Kidney epithelial cell (primary cell): ENCODE measurements at places on chromosomes 2 and 18.

DNA sequence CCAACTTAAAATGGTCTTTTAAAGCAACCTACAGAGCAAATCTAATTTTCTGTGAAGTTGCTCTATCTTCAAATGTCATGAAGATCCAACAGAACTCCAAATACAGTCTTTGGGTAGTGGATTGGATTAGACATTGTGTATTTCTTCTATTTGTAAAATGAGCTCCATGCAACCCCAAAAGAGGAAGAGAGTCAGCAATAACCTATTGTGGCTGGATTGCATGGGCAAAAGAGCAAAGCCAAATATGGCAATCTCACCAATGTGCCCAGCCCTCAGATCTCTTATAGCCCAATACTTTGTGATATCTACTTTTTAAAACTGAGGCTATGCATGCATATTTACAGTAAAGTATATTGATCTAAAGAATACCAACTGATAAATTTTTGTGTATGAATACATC, 146.3 kb downstream of the TXNL1 start:
- DNase-seq, result no peak

GRCh38 chr2:24163186-24163585, 11.7 kb upstream of the FAM228A start:
- DNase-seq, result no peak

GRCh38 chr18:58649966-58650816, 21.1 kb upstream of the MALT1 start:
- no peak for DNase-seq

- DNase-seq, result no peak
Measured at GRCh38 chr2:122851972-122852531, 1096.6 kb downstream of the TSN start.

- DNase-seq, result no peak
Measured at GRCh38 chr2:216318521-216318874, 53.8 kb downstream of the MARCHF4 start.

- DNase-seq, result no peak
Measured at GRCh38 chr2:173934895-173935294, 30.3 kb downstream of the SP3 start.

DNA sequence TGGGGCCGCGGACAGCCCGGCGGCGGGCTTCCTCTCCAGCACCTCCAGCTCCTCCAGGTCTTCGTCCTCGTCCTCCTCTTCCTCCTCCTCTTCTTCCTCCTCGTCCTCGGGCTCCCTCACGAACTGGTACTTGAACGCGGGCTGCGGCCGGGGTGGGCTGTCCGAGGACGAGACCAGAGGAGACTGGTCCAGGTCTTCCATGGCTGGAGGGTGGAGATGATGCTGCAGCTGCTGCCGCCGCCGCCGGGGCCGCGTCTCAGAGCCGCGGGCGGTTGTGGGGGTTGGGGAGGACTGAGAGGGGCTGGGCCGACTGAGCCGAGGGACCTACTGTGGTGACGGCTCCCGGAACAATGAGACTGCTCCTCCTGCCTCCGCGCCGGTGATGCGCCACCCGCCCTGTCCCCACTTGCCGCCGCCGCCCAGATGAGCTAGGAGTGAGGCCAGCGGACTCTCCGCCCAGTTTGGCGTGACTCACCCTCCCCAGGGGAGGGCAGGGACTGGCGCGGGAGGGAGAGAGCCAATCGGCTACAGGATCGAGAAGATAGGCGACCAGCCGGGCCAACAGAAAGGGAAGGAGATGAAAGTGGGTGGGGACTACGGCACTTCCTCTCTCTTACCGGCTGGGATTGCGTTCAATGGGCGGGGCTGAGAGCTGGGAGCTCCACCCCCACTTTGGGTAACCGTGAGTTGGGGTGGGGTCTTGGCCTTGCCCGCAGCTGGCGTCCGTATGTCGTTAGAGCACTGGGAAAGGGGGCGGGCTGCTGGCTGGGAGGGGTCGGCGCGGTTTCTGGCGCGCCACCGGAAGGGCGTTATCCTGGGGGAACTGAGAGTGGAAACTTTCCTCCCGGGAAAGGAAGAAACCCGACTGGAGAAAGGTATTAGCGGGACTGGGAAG, at the start of gene RTN4:
RTN4 (minus strand) TSS at position 352 of the 895 bp plus-strand sequence; CDS start at position 201, 151 bp downstream.
- DNase-seq, result peak; percentile 95

DNA sequence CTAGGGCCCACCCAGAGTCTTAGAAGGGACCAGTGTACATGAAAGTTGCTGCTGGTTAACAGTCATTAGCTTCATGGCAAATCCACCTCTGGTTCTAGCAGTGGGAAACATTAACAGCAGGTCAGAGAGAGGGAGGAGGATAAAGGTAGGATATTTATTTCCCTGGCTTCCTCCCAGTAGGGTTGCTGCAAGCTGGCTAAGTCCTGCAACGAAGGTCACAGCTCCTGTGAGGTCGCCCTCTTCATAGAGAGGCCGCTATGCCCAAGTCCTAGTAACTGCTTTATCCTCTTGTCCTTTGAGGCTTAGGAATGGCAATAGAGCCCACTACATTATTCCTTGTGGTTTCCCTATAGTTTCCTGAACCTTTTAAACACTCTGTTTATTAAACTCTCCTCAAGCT, 84.0 kb upstream of the ACSL3 start:
- no peak for DNase-seq

- no peak for DNase-seq
Measured at GRCh38 chr18:37565977-37566478, 430 bp upstream of the CELF4 start.

DNA sequence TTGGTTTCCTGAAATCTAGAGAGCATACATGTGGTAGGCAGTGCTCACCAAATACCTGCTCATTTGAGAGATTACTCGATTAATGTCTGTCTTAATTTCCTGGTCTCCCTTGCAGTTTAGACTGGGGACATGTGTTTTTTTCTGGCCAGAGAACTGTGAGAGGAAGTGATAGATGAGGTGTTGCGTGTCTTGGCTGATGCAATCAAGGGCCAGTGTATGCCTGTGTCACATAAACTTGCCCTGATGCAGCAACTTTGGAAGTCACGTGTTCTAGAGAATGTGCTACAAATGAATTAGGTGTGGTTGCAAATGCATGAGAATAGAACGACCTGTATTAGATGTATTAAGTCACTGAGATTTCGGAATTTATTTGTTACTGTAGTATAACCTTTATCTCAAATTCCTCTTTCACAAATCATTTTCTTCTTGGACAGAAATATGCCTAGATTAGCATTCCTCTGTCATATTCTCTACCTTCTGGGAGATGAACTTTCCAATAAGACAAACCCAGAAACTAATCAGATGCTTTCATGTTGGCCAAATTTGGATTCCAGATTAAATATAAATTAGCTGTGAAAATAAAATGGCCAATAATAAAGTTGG, 9.9 kb upstream of the IL1A start:
- DNase-seq, result no peak

DNA sequence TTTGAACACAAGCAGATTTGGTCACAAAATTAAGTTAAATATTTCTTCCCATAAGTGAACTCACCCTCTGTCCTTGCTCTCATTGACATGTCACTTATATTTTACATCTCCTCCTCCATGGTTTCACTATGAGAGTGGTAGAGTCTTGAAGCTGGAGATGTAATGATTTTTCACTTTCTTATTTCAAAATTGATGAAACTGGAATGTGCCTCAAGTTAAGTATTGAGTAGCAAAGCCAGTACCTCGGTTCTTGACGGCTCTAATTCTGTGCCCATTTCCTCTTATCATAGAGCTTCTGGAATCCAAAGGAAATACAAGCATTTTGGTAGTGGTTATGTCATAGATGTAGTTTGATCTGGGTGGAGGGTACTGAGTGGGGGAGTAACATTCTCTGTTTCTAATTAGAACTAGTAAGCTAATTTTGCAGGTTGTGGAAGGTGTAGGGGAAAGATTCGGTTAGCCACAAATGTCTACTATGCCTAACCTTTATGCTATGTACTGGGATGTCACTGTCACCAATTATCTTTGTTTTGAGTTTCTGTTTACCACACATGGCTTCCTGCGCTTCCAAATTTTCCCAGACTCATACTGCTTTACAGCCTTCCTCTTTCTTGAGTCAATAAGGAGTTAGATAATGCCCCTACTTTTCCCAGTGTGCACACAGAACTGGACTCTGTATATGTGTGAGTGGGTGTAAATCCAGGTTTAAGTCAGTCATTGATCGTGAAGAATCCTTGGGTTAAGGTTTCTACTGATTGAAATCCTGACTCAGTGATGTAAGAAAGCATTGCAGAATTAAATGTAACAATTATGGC, 96.8 kb downstream of the DIS3L2 start:
- DNase-seq, result no peak

GRCh38 chr18:58148954-58149471, 105.0 kb downstream of the NEDD4L start:
- no peak for DNase-seq

DNA sequence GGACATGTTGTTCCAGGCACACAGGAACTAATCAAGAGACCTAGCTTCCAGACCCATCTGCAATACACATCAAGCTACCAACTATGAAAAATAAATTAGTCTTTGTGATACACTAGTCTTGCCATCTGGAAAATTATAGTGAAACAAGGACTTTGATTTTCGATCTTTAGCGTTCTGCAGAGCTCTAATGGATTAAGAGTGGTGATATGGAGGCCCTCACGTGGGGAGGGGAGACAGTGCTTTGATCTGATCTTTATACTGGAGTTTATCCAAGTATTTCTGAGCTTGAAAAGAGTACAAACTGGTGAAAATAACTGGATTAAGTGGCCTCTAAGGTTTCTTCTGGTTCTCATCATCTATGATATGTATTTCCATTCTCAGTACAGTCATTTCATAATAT, 273.4 kb upstream of the CDH7 start:
- no peak for DNase-seq

GRCh38 chr18:3692691-3693090, 242.7 kb downstream of the TGIF1 start:
- DNase-seq, result no peak

DNA sequence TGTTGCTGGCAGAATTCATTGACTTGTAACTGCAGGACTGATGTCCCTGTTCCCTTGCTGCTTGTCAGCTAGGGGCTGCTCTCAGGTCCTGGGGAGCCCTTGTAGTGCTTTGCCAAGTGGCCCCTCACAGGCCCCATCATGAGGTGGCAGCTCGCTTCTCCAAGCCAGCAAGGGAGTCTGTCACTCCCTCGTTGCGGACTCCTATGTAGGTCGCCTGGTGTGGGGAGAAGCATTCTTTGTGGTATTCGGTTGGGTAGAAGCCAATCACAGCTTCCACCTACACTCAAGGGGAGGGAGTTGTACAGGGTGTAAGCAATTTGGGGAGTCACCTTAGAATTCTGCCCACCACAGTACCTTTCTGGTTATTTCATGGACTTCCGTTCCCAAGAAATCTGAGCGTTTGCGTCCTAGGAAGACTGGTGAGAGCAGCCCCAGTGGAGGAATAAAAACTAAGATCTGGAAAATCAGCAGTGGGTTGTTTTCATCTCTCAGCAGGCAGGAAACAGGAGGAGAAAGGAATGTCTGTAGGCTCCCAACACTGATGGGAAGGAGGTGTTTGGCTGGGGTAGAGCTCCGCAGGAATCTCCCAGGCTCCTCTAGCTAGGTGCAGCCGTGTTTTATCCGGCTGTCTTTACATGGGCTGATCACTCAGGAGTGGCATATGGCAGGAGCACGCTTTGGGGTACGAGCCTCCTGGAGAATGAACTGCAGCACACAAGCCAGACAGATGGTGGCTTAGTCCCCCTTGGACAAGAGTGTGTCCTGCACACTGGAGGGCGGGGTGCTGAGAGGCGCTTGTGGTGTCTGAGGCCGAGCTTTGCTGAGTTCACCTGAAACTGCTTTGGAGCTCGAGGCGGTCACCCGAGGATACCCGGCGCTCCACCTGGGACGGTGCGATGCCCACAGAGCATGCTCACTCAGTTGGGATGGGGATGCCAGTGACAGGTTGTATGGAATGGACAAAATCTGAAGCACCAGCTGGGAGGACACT, 58.3 kb downstream of the LDLRAD4 start:
- DNase-seq, result no peak

GRCh38 chr2:37489041-37489456, 144.6 kb downstream of the QPCT start:
- DNase-seq, result no peak

DNA sequence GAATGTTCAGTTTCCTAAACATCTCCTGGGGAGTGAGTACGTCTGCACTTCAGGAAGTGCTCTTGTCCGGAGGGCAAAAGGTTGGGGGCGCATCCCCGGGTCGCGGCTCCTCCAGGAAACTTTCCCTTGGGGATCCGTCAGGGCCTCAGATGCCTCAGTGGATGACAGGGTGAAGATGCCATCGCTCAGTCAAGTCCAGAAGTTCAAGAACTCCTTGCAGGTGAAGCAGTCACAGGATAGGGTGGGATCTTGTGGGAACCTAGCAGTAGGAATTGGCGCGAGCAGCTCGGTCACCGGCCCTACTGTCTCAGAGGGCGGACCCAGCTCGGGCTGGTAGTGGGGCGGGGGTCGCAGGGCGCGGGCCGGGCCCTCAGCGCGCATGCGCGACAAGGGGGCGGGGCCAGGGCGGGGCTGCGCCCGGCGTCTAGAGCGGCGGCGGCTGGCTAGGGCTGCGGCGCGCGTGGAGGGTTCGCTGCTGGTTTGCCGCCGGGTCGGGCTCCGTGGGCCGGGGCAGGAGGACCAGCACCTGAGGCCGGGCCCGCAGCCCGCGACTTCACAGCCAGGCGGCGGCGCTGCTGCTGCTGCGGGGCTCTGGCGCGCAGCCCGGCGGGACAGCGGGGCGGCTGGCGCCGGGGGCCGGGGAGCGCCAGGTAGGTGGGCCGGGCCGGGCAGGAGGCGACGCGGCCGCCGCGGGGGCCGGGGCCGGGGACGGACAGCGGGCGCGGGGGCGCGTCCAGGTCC, at the start of gene INPP4A:
INPP4A (plus strand) TSS at position 423 of the 741 bp plus-strand sequence. CDS start 75,191 bp downstream, outside the sequence.
- no peak for DNase-seq

DNA sequence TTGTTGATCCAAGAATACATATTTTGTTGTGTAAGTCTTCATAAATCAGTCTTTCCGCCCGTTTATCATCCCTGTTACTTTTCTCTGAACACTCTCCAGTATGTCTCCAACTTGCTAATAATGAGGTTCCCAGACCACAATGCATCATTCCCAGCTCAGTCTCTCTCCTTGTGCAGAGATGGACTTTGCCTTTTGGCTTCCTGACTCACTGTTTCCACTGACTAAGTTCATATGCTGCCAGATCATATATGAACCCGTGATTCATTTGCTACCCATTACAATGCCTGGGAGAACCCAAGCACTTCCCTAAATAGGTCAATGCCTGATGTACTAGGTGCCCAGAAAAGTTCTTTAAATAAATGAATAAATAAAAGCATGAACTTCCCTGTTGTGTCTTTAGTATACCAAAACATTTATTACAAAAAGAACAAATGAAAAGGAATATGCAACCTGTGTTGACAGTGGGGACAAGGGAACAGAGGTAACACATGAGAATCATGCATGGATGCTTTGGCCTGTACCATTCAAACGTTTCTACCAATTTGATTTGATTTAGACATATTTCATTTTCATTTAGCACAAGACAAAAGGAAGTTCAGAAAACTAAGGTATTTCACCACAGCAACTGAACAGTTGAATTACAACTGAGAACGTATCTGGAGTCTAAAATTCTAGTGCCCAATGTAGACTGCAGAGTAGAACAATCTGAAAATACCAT, 215.4 kb upstream of the HNRNPA3 start:
- DNase-seq, result peak; percentile 39

DNA sequence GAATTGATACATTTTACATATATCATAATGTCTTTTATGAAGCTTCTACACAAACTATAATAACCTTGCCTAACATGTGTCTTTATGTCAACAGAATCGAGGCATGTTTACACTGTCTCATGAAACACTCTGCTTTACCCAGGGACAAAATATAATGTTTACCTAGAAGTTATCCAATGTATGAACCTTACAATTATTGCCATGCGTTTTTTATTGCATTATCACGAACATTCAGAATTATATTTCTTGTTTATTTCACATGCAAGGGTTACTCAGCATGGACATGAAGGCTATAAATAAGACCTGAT, 19.8 kb downstream of the LONRF2 start:
- no peak for DNase-seq

GRCh38 chr2:19003554-19003953, 354.9 kb downstream of the OSR1 start:
- no peak for DNase-seq

GRCh38 chr2:237672731-237673129, 45.3 kb downstream of the LRRFIP1 start:
- DNase-seq, result no peak
